Spinal cord (tissue), 10 donors: ENCODE measurements at places on chromosomes 3 and 15. TPM values are rescaled to one million over a fixed set of nuclear protein-coding genes. Genes with fewer than 3 reads are reported as not detected.

DNA sequence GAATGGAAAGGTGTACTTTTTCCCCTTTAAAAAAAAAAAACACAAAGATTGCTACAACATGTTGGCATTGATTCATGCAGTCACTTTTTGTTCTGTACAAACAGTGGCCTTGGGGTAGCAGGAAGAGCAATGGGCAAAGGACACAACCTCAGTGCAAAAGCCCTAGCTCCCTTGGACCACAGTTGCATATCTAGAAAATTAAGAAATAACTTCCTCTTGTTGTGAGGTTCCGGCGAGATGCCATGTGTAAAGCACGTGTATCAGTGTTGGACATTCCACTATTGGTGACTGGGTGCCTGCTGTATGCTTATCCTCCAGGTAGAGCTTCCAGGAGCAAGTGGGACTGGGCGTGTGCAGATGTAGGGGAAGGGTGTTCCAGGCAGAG lies 164.5 kb downstream of the THSD4 start:
- DNase-seq, result no peak

GRCh38 chr15:57561041-57561711 lies 30.5 kb upstream of the MYZAP start:
- DNase-seq, result peak; percentile 75

GRCh38 chr15:60949039-60949977 lies 279.8 kb downstream of the RORA start:
- no peak for DNase-seq

GRCh38 chr3:29140666-29141065 lies 140.2 kb upstream of the RBMS3 start:
- DNase-seq, result no peak

DNA sequence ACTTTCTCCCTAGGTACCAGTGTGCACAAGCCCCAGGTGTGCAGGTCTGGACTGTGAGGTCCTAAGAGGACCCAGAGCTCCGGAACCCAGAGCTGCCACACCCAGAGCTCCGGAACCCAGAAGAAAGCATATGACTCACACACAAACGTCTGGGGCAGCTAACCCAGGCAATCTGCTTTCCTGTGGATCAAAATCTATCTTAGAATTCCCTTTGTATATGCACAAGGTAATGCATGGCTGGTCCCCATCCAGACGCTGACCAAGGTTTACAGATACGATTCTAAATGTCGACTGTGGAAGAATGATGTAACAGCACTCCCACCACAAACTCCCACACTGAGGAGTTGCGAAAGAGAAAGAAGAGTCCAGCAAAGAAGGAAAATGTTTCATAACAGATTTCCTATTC lies 15.7 kb downstream of the KCNMB2 start:
- DNase-seq, result no peak

- DNase-seq, result no peak
Observed at GRCh38 chr15:57284535-57284934, 91.8 kb upstream of the CGNL1 start.

DNA sequence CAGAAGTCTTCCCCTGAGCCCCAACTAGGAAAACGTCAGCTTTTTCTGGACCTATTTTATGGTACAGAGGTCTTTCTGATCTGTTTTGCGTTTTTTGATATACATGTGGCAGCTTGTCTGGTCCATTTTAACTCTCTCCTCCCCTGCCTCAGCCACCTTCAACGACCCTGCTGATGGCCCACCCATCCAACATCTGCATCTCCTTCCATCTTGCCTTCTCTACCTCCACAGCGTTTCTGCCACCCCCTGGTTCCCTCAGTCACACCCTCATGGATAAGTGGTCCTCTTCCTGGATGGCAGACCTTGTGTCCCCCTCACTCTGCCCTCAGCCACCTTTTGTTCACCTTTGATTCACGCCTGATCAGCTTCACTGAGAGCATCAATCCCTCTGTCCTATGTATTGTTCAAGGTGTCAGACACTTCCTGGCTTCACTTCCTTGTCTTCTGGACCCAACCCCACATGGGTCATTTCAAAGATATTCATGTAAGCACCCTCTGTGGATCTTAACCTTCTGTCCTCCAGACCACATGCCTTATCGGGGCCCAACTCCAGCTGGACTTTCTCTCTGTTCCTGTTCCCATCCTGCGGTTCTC lies 13.5 kb downstream of the AHSG start:
- DNase-seq, result no peak

DNA sequence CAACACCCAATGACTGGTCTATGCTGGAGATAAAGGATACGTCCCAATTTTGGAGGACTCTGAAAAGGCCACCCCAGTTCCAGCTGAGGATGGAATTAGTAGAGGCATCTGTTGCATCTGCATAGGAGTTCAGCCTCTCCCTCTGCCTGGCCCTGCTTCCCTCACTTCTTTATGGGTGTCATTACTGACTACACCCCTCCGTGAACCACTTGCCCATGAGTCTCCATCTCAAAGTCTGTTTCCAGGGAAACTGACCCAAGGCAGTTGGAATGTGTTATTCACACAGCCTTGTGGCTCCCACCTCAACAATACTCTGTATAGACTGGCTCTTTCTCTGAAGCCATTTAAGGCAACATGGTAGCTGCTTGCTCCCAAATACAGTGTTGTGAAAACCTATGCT lies 21.4 kb upstream of the PCOLCE2 start:
- no peak for DNase-seq

DNA sequence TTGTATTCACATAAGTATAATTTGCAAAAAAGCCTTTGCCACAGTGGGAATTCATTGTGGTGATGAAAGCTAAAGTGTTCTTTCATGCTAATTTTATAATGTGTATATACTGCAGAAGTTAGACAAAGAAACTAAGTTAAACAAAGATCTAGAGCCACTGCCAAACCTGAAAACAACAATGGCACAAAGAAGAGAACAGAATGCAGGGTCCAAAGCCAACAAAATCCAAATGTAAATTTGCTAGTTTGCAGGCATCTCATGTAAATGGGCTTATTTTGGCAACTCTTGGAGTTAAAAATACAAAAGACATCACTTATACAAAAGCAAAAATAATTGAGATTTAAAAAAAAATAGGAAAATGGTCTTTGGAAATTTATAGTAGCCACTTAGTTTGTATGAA lies 123.0 kb downstream of the TCF12 start:
- DNase-seq, result peak; percentile 70

- no peak for DNase-seq
Observed at GRCh38 chr3:148262980-148263379, 434.7 kb upstream of the AGTR1 start.

DNA sequence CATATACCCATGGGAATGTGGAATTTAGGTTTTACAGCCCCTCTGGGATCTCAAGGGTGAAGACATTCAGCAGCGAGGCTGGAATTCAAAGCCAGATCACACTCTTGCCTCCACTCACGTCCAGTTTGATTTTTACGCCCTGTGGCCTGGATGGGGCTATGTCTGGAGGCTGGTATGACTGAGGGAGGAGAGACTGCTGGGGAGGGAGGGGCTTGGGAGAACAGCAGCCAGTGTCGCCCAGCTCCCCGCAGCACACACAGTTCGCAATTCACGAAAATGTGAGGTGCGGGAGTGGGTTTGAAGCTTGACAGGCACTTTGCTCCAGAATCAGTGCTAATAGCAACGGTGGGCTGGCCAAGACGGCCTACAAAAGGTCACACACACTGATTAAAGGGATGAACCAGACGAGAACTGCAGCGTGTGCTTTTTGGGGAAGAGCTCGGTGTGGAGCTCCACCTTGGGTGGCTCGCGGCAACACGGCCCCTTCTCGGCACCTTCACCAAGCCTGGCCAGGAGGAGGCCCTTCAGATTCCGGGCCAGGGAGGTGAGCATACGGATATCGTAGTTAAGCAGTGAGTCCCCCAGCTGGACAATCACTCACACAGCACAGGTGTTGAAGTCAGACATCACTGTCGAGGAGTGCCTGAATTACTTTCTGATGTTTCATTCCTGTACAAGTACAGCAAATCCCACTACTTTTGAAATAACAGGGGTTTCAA lies 16.4 kb downstream of the EHD4 start:
- no peak for DNase-seq

DNA sequence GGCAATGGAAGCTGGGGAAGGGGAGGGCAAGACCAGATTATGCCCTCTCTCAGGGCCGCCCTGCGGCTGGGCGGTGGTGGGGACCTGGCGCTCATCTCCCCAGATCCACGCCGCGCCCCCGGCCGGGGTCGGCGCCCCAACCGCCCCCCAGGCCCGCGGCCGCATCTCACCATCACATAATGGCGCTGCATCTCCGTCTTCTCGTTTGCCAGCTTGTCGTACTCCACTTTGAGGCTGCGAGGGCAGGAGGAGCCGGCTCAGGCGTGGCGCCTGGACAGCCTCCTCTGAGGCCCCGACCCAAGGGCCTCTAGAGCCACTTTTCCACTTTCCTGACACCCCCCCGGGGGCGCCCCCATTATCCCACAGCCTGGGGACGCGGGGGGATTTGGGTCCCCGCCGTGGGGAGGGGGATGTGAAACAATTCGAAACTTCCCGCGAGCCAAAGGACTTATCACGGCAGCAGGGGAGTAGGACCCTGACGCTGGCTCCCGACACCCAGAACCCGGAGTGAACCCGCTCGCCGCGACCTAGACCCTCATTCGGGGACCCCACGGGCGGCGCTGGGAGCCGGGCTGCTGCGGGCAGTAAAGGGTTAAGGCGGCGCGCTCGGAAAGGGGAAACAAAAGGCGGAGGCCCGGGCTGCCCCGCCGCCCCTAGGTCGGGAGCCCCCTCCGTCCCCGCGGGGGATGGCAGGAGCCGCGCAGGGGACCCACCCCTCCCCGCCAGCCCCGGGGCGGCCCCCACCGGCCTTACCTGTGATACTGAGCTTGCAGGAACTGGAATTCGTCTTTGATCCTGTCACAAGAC lies 2.1 kb downstream of the TLE3 start:
- no peak for DNase-seq

GRCh38 chr3:15519096-15519495 lies 2.4 kb downstream of the COLQ start:
- DNase-seq, result no peak

DNA sequence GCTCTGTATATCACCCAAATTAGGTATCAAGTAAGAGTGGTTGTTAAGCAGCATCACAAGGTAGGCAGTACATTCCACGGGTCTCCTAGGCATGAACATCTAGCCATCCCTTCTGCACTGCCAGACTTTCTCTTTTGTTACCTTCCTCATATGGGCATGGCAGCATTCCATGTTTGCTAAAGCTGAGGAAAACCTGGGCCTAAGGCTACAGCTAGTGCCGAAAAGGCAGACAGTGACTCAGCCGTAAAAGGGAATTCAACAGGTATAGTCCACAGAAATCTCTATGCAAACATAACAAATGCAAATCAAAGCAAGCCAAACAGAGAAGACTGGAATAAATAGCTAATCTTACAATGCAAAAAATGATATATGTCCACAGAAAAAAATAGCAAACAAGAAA lies 645.4 kb downstream of the ZBBX start:
- no peak for DNase-seq

GRCh38 chr15:72919936-72920465 lies 132.3 kb upstream of the NEO1 start:
- no peak for DNase-seq

DNA sequence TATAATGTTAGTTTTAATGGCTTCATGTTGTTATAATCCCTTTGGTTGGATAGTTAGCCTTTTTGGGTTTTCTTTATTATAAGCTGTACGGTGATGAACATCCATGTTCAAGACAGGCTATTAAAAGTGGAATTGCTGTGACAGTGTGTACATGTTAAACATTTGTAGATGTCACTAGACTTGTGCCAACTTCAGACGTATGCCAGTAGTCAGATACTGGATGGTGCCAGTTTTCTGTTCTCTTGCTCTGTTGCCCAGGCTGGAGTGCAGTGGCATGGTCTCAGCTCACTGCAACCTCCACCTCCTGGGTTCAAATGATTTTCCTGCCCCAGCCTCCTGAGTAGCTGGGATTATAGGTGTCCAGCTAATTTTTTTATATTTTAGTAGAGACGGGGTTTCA lies 54.1 kb downstream of the MGA start:
- DNase-seq, result no peak

The CRABP1 gene
- total RNA-seq, result 1,461 TPM

The ZIC1 gene
- total RNA-seq, result 87.2 TPM

The CRYBG3 gene
- total RNA-seq, result 29.9 TPM

The GOLGA8T gene
- total RNA-seq, result 1.1 TPM

The CORO2B gene
- 15.9 TPM for total RNA-seq

The MYL3 gene
- total RNA-seq, result 5.8 TPM

The AHSG gene
- total RNA-seq, result not detected

The ERC2 gene
- total RNA-seq, result 51.3 TPM
